Activated CD4-positive, alpha-beta T cell treated with anti-CD3 and anti-CD28 coated beads, Interleukin-2, Interleukin-4, amounts not matched to agents 100 ng/mL and 50 ng/mL, durations not matched to agents 16 hours and 8 hours (primary cell): ENCODE measurements at places on chromosomes 11 and 22.

DNA sequence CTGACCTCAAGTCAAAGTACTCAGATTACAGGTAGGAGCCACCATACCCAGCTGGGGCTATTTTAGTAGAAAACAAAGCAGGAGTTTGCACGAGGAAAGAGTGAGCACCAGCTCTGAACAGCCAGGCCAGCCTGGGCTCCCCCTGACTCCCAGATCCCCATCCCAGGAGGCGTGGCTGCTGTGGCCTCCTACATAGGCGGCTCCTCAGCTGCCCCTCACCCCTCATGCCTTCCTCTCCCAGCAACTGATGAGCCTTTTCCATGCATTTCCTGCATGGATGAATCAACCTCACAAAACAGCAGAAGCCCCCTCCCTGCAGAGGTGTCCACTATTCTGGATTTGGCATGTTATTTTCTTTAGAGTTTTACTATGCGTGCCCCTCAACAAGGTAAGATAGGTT lies 10.5 kb upstream of the FLRT1 start:
- DNase-seq = no peak

DNA sequence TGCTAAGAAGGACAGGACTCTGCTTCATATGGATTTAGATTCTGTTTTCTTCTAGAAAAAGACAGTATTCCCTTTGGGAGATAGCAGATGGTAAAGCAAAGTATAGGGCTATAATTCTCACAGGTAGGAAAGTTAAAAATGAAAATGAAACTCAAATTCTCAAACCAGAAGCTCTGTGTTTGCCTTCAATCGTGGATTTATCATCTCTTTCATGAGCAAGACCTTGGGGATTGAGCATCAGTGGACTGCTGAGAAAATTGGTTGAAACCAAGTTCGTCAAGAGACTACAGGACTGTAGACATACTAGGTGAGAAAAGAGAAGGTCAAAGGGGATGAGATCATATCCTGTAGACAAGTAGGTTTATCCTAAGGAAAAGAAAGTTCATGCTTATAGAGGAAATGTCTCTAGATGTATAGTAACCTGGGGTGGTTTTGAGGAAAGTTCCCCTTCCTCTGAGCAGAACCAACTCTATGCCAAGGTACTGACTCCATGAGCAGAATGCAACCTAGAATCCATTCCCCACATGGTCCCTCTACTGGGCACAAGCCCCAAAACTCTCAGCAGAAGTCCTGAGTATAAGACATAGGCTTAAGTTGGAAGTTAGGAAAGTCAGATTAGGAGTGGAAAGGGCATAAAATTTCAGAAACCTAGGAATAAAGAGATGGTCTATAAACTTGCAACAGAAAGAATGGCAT lies 46.5 kb downstream of the SLC5A12 start:
- DNase-seq = no peak

DNA sequence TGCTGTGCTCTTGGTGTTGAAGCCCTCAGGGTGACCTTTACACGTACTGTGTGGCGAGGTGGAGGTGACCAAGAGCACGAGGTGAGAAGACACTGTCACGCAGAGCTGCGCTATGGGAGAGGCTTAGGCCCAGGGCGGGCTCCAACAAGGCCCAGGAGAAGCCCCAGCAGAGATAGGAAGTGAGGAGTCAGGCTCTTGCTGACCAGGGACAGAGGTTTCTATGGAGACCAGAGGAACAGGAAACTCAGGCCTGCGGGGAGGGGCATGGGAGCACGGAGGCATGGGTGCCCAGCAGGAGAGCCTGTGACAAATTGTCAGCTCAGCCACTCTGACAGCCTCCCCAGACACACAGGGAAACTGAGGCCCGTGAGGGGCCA lies 15.8 kb downstream of the DGKZ start:
- no peak for DNase-seq

DNA sequence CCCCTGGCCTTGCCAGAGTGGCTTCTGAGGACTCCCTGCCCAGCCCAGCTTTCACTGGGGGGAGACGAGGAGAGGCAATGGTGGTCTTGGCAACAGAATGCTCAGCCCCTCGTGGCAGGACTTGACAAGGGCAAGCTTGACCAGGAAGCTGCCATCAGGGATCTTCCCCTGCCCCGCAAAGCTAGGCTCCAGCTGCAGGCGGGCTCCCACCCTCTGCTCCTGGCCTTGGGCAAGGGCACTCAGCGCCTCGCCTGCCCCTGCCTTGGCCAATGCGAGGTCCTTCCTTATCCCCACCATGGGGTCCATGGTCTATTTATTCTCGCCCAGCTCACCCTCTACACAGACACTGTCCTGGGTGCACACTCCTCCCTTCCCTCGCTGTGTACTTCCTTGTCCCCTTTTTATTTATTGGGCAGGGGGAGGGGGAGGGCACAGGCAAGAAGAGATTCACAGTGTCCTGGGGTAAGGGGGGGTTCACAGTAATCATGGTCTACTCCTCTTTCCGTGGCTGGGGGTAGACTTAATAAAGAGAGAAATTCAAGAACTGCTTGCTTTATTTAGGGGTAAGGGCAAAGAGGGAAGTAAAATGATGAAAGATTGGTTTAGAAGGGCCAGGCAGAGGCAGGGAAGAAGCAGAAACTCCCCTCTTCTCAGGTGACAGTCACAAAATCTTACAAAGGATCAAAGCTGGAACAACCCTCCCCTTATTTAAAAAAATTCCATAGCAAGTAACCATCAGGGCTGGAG lies 1.6 kb downstream of the GPHA2 start:
- no peak for DNase-seq

DNA sequence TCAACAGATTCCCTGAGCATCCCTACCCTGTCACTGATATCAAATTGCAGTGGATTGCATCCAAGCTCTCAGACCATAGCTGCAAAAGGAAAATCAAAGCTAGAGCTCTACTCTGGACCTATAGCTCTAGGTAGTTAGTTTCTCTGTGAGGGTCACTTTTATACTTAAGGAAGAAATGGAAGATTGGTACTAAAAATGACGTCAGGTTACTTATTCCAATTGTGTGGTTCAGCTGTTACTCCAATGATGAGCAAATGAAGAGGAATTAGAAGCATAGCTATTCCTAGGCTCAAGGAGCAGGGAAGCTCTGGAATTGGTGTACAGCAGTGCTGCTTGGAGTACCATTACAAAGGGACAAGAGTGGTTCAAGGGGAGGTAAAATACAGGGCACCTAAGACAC lies 36.4 kb upstream of the GLYATL1 start:
- no peak for DNase-seq

DNA sequence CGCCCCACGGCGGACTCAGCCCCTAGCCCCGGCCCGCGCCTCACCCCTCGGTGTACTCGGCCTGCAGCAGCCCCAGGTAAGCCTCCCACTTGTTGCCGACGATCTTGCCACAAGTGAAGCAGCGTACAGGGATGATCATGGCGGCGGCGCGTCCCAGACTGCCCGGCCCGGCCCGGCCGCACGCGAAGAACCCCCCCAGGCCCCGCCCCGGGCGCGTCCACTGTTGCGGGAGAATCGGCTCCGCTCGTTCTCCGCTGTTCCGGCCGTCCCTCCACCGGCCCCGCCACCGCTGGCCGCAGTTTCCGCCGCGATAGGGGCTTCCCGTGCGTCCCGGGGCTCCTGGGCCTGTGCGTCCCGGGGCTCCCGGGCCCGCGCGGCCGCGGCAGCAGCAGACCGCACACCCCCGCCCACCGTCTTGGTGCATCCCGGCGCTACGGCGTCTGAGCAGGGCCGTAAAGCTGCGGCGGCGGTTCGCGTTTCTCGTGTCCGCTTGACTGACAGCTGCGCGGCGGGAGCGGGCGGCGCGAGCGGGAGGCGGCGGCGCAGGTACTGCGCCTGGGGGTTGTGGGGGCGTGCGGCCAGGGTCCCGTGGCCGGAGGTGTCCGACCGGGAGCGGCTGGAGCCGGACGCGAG lies at the start of the genes POLR2L and TSPAN4:
TSS of gene POLR2L (minus strand) at position 160 of the 633 bp plus-strand sequence. CDS start at position 139, 21 bp downstream.
TSS of gene TSPAN4 (plus strand) at position 483 of the 633 bp plus-strand sequence. CDS start 7,453 bp downstream, outside the sequence.
- peak; percentile 86 for DNase-seq

DNA sequence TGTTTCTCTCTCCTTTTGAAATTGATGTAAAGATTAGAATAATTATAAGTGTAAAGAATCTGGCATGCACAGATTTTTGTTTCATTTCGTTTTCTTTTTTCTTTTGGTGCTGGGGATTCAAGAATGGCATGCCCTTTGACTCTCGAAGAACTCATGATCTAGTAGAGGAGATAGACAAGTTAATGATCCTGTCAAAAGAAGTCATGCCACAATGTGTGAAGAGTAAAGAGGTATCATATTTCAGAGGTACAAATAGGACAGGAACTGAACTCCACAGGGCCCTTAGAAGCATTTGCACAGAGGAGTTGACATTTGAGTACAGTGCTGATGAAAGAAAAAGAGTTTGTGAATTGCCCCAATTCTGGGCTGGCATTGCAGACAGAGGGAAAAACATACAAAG lies 708.0 kb upstream of the ARHGAP42 start:
- DNase-seq = no peak

- no peak for DNase-seq
These were observed 10.3 kb downstream of the MRGPRG start for GRCh38 chr11:3208272-3208671.

GRCh38 chr11:33040862-33041453 lies 1.6 kb downstream of the TCP11L1 start:
- no peak for DNase-seq

- no peak for DNase-seq
These were observed 11.4 kb upstream of the ADSL start for GRCh38 chr22:40334899-40335298.

DNA sequence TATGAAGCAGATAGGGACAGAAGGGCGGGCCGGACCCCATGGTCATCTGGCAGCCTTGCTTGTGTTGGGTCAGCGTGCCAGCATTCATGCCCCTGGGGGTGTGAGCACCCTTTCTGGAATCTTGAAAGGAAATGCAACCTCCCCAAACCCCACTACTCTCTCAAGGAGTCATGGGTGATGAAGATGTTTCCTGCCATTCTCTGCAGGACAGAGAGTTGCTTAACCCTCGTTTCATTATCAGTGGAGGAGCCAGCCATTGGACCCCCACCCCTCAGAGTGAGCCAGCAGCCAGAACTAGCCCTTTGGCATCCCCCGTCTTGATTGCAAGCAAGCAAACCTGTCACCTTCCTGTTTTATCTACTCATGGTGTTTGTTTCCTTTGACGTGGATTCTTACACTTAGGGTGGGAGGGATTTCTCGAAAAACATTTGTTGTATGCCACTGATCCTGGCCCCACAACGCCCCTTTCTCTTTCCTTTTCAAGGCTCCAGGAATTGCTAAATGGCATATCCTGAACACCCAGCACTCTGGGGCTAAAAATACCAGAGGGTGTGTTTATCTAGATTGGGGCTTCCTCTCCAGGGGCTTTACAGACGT lies 258.3 kb downstream of the ETS1 start:
- no peak for DNase-seq

GRCh38 chr22:35089139-35089538 lies 23.2 kb downstream of the ISX start:
- DNase-seq = no peak
